Stimulated activated CD4-positive, alpha-beta T cell treated with anti-CD3 and anti-CD28 coated beads, Interleukin-1b, Interleukin-23, amount 100 ng/mL, for 1 hour (primary cell): ENCODE measurements at places on chromosomes 3 and 15.

DNA sequence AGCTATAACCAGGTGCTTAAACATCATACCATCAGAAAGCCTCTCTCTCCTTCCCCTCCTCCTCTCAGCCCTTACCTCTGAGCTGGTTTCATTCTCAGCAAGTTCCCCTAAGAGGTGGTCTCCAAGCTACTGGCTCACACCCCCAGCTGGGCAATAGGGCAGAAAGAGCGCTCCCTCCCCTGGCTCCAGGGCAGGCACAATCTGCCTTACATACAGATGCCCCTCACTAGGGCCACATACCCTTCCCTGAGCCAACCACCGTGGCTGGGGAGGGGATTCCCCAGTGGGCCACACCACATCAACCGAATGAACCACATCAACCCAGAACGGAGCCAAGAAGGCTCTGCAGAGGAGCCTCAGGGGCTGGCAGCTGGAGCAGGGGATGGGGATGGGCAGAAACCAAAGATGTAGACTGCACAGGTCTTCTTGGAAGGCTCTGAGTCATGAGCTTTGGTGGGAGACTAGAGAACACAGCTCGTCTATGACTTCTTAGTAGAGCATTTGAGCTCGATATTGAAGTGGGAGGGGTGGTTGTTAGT, 4.6 kb upstream of the FBLN2 start:
- no peak for DNase-seq

DNA sequence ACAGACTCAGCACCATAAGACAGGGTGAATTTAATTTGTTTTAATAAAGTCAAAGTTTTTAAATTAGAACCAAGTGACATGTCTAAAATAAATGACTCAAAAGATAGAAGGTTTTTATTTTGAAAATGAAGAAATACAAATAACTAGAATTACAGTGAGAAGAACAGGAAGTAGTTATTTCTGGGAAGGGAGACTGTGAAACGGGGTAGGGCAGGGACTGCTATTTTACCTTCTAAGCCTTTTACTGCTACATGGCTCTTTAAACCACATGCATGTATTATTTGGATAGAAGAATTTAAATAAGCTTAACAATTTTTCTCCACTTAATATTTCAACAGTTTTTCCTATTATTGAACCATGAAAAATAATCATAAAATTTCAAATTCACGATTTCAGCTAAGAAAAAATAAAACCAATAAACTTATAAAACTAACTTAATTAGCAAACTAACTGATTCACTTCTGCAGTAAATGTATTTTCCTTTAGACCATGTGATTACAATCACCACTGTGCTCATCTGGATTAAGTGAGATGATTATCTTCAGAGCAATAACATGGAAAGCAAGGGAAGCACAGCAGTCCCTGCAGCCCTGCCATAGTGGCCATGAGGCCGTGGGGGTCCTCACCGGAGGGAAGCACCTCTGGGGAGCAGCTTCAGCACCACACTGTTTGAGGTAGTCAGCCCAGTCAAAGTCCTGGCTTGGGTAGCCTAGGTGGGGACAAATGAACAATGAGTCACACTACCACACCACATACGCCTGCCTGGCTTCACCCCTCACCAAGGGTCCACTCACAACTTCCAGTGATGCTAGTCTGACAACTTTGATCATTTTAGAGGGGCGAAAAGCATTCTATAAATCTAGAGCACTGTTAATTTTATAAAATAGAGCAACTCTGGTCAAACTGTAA, 28.3 kb upstream of the STIMATE start:
- DNase-seq: no peak

GRCh38 chr3:149299938-149300801, 33.3 kb downstream of the TM4SF18 start:
- no peak for DNase-seq

- no peak for DNase-seq
Observed at GRCh38 chr3:190677001-190677400, 163.1 kb downstream of the IL1RAP start.

DNA sequence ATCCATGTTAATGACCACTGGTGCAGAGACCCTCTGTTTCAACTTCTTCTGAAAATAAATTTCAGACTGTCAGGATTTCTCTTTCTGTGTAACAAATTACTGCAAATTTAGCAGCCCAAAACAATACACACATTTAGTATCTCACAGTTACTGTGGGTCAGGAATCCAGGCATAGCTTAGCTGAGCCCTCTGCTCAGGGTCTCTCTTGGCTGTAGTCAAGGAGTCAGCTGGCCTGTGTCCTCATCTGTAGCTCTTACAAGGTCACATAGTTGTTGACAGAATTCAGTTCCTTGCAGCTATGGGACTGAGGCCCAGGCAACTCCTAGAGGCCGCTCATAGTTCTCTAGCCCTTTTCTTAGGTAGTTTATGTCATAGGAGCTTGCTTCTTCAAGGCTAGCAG, 51.9 kb downstream of the NKIRAS1 start:
- DNase-seq: no peak
